ENCODE measurements at places on chromosomes 1 and 21.

DNA sequence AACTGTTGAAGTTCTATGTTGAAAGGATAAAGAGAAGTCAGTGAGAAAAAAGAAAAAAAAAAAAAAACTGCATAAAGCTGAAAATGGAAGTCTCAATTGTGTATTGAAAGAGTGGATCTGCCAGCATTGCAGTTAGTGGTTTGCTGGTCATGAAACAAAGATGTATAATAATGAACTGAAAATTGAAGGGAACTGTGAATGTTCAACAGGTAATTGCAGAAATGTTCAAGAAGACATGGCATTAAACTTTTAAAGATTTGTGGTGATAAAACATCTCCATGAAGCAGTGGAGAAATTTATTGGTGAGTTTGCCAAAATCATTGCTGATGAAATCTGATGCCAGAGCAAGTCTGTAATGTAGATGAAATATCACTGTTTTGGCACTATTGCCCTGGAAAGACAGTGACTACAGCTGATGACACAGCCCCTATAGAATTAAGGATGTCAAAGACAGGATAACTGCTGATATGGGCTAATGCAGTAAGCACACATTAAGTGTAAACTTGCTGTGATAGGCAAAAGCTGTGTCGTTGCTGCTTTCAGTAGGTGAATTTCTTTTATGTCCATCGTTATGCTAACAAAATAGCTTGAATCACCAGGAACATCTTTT lies 71.0 kb downstream of the RD3 start:
- no peak for DNase-seq

- DNase-seq: no peak
These were observed 9.6 kb upstream of the DONSON start for GRCh38 chr21:33598051-33598450.

DNA sequence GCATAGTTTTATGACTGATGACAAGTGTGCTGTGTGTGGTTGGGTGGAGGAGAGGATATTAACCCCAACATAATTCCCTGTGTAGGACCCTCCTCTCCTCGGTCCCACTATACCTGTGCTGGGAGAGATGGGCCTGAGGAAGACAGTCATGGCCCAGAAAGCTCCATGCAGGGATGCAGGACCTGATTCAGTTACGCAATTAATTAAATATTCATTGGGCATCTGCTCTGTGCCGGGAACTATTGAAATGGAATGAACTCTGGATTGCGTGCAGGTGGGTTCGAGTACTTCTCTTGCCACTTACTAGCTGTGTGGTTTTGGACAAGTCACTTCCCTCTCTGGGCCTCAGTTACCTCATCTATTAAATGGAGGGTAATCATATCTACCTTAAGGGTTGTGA lies 74.6 kb downstream of the CD247 start:
- no peak for DNase-seq

DNA sequence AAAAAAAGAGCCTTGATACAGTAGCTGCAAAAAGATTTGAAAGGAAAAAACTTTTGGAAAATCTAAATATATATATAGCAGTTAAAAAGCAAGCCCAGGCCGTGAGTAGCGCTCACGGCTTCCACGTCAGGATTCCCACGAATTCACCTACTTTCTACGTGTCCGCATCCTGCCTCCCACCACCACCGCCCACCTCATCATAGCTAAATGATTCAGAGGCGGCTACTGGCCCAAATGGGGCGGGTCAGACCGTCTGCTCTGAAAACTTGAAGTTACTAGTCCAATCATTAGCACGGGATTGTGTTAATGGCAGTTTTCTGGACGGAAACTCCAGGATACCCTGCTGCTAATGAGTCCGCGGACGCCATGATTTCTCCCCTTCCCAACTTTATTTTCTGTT lies 1.3 kb upstream of the CCSAP start:
- no peak for DNase-seq

GRCh38 chr1:55232448-55233144 lies 17.4 kb upstream of the USP24 start:
- DNase-seq: no peak

Data from HT1080 (cell line).